ENCODE measurements at places on chromosomes 6 and 20. TPM values are rescaled to one million over a fixed set of nuclear protein-coding genes. Genes with fewer than 3 reads are reported as not detected.

The UNC93A gene
- not detected for total RNA-seq

The TREML2 gene
- total RNA-seq: not detected

The GABRR1 gene
- total RNA-seq: not detected

The PPP1R16B gene
- 10.6 TPM for total RNA-seq

- no peaks in the 10 kb centered on the region for H3K4me1 ChIP-seq
- no peak for DNase-seq
- H3K36me3 ChIP-seq: no peaks in the 10 kb centered on the region
- H3K27me3 ChIP-seq: no peaks in the 10 kb centered on the region
- H3K27ac ChIP-seq: no peak overlapping the region
- H3K4me3 ChIP-seq: no peak overlapping the region
Observed at GRCh38 chr20:48492715-48493070, 335.1 kb downstream of the PREX1 start.

DNA sequence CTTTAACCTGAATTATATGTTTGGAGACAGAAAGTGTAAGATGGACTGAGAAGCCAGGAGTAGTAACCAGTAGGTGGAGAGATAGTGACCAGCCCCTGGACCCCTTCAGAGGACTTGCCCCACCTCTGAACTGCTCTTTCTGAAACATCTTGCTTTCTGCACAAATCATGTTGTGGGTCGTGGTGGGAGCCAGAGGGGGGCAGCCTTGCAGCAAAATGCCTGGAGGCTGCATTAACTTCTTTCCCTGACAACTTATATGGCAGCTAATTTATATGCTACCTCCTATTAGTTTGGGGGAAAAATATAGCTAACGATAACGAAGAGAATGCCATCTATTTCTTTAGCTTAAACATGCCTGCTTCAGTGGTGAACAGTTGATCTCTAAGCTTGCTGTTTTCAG lies 859.8 kb downstream of the MAFB start:
- no peaks in the 10 kb centered on the region for H3K4me1 ChIP-seq
- no peaks in the 10 kb centered on the region for H3K27me3 ChIP-seq
- H3K36me3 ChIP-seq: no peaks in the 10 kb centered on the region
- no peak for DNase-seq

- DNase-seq: no peak
- H3K27ac ChIP-seq: peak overlapping the region; percentile 38
- peaks cover 3% of the 10 kb centered on the region for H3K4me1 ChIP-seq
- H3K27me3 ChIP-seq: no peaks in the 10 kb centered on the region
- H3K4me3 ChIP-seq: no peak overlapping the region
- H3K36me3 ChIP-seq: no peaks in the 10 kb centered on the region
Observed at GRCh38 chr6:157741948-157742556, 81.0 kb upstream of the SNX9 start.

DNA sequence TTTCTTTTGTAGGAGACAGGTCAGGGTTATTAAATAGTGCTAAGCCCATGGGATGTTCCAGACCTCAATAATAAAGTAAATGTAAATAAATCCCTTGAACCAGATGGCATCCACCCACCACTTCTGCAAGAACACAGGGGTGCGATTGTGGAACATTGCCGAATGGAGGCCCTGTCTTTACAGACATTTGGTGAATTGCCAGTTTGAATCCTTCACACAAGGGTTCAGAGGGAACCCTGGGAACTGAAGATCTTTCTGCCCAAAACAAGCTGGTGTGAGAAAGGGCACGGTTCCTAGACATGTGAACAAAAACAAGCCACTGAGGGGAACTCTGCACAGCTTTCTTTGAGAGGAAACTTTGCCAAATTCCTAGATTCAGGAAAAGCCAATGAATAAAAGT lies 30.2 kb upstream of the RNF8 start:
- H3K27ac ChIP-seq: no peak overlapping the region
- no peaks in the 10 kb centered on the region for H3K27me3 ChIP-seq
- no peak for DNase-seq
- H3K4me1 ChIP-seq: peaks cover 3% of the 10 kb centered on the region
- no peaks in the 10 kb centered on the region for H3K36me3 ChIP-seq

GRCh38 chr6:144555066-144555465 lies 269.9 kb downstream of the UTRN start:
- H3K4me3 ChIP-seq: no peak overlapping the region
- H3K27me3 ChIP-seq: no peaks in the 10 kb centered on the region
- no peak for DNase-seq
- H3K27ac ChIP-seq: no peak overlapping the region
- H3K4me1 ChIP-seq: no peaks in the 10 kb centered on the region

DNA sequence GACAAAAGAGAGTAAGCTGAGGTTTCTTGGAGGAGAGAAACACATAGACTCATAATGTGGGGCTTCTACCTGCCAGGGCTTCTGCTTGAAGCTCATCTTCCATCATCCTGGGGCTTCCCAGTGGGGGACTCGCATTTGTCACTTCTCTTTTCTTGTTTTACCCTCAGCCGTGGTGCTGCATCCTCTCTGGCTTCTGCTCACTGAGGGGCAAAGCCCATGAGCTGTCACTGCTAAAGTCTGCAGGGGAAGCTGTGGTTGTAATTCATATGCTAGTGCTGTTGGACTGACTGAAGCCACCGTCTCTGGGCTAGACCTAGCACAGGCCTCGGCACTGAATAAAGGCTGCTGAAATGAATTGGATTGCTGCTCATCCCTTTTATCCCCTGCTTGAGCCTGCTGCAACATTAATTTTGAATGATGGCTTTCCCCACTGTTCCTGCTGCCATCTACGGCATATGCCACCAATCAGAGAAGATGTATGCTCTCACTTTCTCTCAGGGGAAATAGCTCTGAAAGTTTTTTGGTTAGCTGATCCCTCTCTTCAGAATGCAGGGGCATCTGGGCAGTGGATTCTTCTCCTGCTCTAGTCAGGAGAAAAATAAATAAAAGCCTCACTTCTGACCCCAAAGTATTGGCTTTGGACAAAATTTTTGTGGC lies 568.4 kb upstream of the MAP3K7 start:
- no peak for DNase-seq
- no peaks in the 10 kb centered on the region for H3K36me3 ChIP-seq
- H3K4me3 ChIP-seq: no peak overlapping the region
- H3K4me1 ChIP-seq: no peaks in the 10 kb centered on the region

DNA sequence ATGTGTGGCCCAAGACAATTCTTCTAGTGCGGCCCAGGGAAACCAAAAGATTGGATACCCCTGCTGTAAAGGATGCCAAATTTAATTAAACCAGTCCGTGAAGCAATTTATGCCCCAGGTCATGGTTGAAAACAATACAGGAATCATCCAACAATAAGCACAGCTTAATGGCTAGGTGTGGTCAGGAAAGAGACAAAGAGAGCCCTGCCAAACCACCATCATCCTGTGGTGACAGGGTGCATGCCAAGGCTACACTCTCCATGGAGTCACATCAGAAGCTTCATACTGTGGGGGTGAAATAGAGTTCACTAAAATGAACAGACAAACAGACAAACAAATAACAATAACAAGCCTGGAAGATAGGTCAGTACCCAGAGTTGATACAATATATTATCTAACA lies 62.7 kb downstream of the DZANK1 start:
- no peak overlapping the region for H3K27ac ChIP-seq
- H3K36me3 ChIP-seq: no peaks in the 10 kb centered on the region
- no peaks in the 10 kb centered on the region for H3K4me1 ChIP-seq

GRCh38 chr6:144590532-144590931 lies 305.4 kb downstream of the UTRN start:
- no peaks in the 10 kb centered on the region for H3K27me3 ChIP-seq
- no peak overlapping the region for H3K4me3 ChIP-seq
- no peak overlapping the region for H3K27ac ChIP-seq
- no peaks in the 10 kb centered on the region for H3K36me3 ChIP-seq
- H3K4me1 ChIP-seq: peaks cover 37% of the 10 kb centered on the region
- no peak for DNase-seq

- no peak overlapping the region for H3K4me3 ChIP-seq
- H3K27ac ChIP-seq: no peak overlapping the region
- H3K36me3 ChIP-seq: no peaks in the 10 kb centered on the region
- H3K4me1 ChIP-seq: peaks cover 13% of the 10 kb centered on the region
- H3K27me3 ChIP-seq: no peaks in the 10 kb centered on the region
Observed at GRCh38 chr20:3168079-3168828, 5.1 kb downstream of the LZTS3 start.
